ENCODE measurements at places on chromosomes 1 and 21.

DNA sequence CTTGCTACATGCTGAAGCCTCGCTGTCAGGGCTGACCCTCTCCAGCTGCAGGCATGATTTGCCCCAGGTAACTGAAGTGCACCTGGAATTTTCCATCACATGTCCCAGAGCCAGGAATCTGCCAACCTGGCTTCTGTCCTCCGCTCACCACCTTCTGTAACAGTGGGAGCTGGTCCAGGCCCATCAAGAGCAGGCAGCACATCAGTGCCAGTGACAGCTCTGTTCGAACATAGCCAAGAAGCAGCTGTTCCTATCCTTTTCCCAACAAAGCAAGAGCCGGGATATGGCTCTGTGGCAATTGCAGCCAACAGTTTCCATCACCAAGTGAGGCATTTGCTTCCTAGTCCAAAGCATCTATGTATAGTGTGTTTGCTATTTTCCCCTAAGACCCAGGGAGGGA, 42.2 kb upstream of the KANK4 start:
- DNase-seq: no peak

DNA sequence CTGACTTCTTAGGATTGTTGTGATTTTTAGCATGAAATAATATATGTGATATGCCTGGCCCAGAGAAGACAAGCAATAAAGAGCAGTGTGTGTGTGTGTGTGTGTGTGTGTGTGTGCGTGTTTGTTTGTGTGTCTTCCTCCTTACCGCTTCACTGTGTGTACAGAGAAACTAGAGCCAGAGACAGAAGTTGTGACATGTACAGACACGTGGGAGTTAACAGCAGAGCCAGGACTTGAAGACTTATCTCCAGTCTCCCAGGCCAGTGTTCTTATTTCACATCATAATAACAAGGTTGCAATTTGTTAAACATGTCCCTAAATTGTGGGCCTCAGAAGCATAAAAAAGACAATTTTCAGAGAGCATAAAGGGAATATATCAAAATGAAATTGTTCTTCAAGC, 192.0 kb upstream of the JUN start:
- peak; percentile 8 for DNase-seq

- DNase-seq: no peak
Measured at GRCh38 chr1:45848714-45849113, 45.3 kb downstream of the MAST2 start.

- peak; percentile 96 for DNase-seq
Measured at GRCh38 chr1:205211169-205211838, at the start of gene DSTYK. TSS of gene DSTYK (minus strand) at chr1:205211702. CDS start at chr1:205211535, 167 bp downstream.

DNA sequence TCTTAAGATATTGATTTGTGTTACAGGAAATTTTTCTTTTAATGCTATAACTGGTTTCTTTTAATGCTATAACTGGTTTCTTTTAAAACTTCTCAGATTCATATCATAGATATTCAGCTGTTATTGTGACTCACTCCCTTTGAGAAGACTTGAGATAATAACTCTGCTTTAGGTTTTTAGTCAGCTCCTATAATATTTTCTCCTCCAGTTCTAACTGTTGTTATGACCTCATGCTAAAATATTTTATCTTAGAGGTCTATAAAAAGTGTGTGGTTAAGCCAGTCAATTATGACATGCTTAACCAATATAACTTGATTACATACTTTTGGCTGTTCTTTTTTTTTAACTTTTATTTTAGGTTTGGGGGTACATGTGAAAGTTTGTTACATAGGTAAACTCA, 280.2 kb downstream of the PTGER3 start:
- DNase-seq: no peak

GRCh38 chr1:160108888-160109662, 6.5 kb upstream of the ATP1A2 start:
- DNase-seq: peak; percentile 43

- no peak for DNase-seq
Measured at GRCh38 chr21:36605426-36605825, 93.5 kb upstream of the SIM2 start.

DNA sequence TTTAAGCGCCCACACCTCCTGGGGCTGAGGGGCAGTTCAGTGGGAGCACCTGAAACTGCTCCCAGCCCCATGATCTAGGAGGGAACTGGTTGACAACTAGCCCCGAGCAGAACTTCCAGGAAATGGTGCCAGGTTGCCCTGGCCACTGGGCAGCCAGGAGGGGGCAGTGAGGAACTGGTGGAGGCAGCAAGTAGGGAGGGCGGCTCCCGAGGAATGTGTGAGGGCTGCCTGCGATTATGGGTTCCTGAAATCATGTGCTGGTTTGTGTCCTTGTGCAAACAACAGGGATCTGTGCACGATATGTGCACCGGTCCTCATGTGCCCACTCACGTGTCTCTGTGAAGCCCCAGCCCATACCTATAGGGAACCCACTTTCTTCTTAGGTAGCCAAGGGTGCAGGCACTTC, 9.9 kb downstream of the GPR3 start:
- DNase-seq: peak; percentile 17

GRCh38 chr1:244047621-244048255, 3.3 kb upstream of the ZBTB18 start:
- DNase-seq: peak; percentile 41

DNA sequence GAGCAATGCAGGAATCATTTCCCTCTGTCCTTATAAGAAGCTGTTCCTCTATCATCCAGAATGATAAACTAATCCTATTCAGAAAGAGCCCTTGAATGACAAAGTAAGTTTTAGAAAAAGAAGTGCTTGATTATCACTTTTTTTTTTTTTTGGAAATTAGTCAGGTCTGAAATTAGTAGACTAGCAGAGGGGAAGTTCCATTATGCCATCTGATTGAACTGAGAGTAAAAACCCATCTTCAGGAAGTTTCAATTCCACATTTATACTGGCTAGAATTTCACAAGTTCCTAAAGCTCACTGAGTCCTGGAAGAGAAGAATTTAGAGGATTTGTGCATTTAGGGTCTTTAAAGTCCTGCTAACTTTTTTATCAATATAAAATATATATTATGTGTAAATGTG, 128.8 kb upstream of the COA6 start:
- no peak for DNase-seq

DNA sequence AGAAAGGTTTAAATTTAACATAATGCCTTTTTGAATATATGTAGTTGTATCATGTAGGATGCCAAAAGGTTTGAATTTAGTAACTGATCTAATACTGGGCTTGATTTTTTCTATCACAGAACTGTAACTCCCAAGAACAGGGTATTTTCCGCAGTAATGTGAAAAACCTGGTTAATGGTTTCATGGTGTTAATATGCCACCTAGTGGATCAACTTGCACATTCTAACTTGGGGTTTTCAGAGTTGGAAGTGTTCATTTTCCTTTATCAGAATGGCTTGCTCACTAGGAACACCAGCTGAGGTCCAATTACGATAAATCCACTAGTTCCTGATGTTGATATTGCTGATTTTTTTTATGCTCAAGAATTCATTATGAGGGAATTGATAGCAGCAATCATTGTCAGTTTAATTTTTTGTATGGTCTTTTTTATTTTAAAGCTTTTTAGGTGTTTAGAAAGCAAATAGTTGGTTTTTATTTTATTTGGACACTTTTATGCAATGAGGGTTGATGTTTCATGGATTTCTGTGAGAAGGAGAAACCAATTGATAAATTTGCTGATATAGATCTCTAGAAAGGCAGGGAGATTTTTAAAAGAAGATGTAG, 157.2 kb downstream of the PLA2G4A start:
- peak; percentile 65 for DNase-seq

- no peak for DNase-seq
Measured at GRCh38 chr1:217907504-217907903, 276.4 kb downstream of the SPATA17 start.

DNA sequence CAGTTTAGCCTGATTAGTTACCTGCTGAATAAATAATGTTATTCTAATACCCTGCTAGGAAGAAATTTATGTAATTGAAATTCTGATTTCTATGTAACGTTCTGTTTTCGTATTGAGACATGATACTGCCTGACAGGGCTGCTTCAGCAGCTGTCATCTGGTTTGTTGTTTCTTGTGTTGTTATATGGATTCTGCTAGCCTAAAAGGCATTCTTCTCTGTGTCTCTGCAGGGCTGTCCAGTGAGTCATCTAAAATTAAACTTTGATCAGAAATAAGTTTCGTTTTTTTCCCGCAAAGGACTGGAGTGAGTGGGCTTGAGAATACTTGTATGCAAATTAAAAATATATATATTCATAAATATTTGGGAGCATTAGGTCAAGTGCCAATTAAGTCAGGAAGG, 93.0 kb downstream of the DYRK1A start:
- DNase-seq: no peak

- DNase-seq: no peak
Measured at GRCh38 chr1:153387785-153388184, 3.1 kb downstream of the S100A8 start.

GRCh38 chr1:169999331-169999741, 75.2 kb downstream of the KIFAP3 start:
- no peak for DNase-seq

DNA sequence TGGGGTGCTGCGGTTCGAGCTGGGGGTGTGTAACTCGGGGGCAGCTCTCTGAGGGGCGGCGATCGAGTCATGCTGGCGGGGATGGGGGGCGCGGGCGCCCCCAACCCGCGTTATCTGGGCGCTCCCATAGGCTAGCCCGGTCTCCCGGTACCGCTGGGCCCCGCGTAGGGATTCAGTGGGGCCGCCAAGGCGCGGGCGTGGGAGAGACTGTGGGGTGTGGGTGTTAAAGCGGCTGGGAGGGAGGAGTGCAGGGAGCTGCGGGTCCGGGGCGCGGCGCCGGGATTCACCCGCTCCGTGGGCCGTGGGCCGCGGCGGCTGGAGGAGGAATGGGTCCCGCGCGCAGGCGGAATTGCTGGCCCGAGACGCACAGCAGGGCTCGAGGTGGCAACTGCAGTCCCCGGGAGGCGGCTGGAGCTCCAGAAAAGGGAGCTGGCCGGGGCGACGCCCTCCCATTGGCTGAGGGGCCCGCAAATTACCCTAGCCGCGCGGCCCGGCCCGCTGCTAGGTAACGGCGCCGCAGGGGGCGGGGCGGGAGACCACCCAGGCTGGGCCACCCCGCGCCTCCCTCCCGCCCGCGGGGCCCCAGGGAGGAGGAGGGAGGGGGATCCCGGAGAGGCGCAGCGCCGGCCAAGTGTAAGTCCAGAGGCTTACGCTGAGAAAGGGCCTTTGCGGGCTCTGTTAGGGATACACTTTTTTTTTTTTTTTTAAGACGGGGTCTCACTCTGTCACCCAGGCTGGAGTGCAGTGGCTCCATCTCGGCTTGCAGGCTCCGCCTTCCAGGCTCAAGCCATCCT, at the start of gene PTCH2:
TSS of gene PTCH2 (minus strand) at position 392 of the 794 bp plus-strand sequence. CDS start at position 71, 321 bp downstream.
- DNase-seq: peak; percentile 60

- no peak for DNase-seq
Measured at GRCh38 chr1:218625393-218625792, 280.3 kb downstream of the TGFB2 start.

- no peak for DNase-seq
Measured at GRCh38 chr1:46719689-46720088, 775 bp upstream of the EFCAB14 start.

GRCh38 chr1:159924791-159925718, at the start of gene TAGLN2:
TSS of gene TAGLN2 (minus strand) at chr1:159925507. CDS start at chr1:159920509, 4,998 bp downstream.
- peak; percentile 88 for DNase-seq

DNA sequence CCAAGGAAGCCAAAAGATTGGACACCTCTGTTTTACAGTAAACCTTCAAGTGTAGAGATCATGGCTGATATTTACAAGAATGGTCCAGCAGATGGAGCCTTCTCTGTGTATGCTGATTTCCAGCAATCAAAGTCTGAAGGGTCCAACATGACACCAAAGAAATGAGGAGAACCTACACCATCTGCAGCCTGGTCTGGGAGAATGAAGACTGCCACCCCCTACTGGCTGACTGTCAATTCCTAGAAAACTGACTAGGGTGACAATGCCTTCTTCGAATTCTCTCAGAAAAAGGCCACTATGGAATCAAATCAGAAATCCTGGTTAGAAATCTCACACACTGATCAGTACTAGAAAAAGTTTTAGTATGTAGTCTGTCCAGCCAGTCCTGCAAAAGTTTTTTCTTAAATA, 83.3 kb downstream of the CDC42BPA start:
- DNase-seq: peak; percentile 68

DNA sequence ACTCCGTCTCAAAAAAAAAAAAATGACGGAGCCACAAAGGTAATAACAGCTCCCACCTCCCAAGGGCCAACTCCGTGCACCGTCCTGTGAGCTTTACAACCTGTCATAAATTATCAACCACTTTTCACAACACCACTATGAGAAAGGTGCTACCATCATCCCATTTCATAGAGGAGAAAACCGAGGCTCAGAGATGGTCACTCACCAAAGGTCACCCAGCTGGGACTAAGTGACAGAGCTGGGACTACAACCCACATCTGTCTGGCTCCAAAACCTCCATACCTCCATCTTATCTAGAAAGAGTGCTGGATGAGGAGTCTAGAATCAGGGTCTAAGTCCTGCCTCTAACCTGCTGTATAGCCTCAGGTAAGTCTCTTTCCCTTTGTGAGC, 43.6 kb upstream of the ECE1 start:
- no peak for DNase-seq

DNA sequence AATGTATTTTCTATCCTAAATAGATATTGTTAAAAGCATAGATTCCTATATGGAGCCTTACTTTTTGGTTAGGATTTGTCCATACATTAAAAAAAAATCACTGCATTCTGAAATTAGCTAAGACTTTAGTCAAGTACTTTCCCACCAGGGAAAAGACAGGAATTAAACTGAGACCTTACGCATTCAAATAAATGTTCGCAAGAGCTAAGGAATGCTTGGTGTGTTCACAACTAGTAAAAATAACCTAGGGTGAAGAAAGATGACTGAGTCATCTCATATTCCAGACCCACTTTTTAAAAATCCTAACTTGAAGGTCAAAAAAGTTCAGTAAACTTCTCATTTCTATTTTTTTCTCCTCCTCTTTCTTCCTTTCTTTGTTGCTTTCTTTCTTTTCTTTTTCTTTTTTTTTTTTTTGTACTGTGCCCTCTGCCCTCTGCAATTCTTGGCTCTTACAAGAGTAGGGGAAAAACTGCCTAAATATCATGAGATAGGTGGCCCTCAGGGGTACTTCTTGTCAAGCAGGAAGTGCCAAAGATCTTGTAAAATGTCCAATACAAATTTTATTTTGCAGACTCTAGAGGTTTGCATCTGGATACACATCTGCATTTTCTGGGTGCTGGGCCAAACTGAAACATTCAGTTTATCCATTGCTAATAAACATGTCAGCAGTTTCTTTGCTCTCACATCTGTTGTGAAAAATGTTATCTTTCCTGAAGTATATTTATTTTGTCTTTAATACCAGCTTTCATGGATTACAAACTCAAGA, 121.4 kb upstream of the GORAB start:
- no peak for DNase-seq

DNA sequence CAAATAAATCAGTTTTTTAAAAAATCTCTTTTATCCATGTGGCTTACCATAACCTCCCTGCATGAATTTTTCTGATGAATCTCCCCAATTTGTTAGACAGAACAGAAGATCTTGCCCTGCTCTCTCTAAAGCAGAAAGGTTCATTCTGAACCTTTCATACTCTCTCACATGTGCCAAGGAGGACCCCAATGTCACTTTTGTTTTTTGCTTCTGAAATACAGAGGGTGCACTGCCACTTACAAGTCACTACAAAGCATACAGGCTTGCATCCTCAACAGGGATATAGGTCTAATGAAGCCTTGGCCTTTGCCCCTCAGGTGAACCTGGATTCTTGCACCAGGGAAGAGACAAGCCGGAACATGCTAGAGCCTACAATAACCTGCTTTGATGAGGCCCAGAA, 4.8 kb downstream of the RGS4 start:
- no peak for DNase-seq

Measured in Kasumi-1 (cell line).